ENCODE measurements at places on chromosomes 2 and 18.

DNA sequence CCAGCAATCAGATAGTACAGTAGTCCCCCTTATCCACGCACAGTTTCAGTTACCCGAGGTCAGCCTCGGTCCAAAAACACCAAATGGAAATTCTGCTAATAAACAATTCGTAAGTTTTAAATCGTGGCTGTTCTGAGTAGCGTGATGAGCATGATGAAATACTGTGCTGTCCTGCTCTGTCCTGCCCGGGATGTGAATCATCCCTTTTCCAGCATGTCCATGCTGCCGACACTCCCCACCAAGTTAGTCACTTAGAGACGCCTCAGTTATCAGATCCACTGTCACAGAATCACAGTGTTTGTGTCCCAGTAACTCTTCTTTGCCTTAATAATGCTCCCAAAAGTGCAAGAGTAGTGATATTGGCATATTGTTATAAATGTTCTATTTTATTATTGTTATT is 62.1 kb downstream of the MEX3C start:
- no peak for DNase-seq

- no peak for DNase-seq
Observed at GRCh38 chr2:30161929-30162706, 15.3 kb downstream of the YPEL5 start.

DNA sequence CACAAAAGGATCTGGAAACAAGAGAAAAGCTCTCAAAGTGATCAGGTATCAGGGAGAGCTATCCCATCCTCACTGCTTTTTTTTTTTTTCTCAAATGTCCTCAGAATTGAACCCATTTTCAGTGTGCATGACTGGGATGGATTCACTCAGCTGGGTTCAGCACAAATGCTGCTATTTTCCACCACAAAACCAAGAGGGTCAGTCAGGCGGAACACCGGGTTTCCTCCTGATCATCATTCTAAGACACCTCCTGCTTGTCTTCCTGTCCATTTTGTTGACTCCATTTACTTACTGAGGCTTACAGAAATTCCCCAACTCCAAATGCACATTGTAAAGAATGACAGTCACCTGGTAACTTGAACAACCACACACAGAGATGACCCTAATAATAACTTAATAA is 39.9 kb downstream of the CYRIA start:
- DNase-seq: no peak

DNA sequence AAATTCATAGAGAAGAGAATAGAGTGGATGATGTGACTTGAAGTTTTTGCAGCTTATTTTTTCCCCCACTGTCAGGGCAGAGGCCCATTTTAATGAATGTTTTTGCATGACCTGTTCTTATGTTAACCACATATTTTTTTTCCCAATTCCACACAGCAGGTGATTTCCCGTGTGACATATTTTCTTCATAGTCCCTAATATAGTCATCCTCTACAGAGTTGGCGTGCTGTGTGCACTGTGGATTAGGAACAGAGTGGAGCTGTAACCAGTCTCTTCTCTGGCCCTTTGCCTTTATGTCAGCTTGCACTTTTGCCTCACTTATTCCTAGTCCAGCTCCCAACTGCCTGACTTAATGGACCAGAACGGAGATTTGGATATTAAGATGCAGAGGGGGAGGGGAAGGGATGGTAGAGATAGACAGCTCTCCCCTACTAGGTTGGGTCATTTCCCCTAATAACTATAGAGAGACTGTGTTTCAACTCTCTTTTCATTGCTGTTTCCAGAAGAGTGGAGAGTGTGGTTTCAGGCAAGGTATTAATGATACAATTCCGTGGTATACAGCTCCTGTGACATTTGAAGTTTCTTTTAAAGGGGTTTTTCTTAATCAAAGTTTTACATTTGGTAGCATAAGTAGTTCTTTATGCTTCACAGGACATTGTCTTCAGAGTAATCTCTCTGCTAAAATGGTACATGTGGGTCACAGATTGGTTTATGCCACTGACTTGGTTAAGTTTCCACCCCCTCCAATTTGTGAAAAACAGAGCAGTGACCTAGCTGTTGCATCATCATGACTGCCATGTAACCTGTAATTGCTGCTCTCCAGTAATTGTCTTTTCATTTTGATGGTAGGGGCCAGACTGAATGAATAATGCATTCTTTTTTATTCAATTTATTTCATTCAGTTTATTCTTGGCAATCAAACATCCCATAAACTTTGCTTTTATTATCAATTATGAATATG is 161.3 kb downstream of the HAUS1 start:
- no peak for DNase-seq

- DNase-seq: no peak
Observed at GRCh38 chr2:150981826-150982225, 279.8 kb downstream of the RBM43 start.

DNA sequence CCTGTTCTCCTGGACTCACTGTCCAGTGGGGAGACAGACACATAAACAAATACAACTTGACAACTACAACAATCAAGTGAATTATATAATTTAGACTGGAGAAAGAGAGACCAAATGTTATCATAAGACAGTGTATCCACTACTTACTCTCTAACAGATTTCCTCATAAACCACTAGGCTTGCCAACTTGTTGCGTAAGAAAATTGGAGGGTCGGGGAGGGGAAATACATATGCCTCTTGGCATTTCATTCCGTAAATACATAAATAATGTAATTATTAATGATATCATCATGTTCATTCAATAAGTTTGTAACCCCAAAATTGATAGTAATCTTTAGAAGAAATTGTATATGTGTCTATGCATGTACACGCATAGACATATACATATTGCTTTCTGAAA is 14.9 kb downstream of the RAB6D start:
- no peak for DNase-seq

GRCh38 chr18:46727177-46727576 is 29.7 kb downstream of the ST8SIA5 start:
- DNase-seq: no peak

GRCh38 chr2:8872821-8873432 is 35.5 kb upstream of the KIDINS220 start:
- DNase-seq: no peak

GRCh38 chr2:196233805-196234475 is 62.6 kb upstream of the STK17B start:
- no peak for DNase-seq

DNA sequence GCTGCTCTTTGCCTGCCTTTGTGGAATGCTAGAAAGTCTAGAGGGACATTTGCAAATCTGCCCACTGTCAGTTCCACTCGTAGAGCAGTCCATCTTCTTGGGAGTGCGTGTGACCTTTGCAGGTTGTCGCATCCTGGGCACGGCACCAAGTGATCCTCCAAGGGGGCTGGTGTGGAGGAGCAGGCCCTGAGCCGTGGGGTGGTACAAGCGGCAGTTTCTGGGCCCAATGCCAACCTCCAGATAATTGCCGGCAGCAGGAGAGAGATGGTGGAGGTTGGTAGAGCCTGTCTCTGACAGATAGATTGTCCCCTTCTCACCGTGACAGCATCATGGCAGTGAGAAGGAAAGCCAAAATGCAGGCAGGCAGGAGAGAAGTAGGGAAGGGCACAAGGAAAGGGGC is 150.7 kb upstream of the SLC14A2 start:
- DNase-seq: no peak

- DNase-seq: no peak
Observed at GRCh38 chr18:78666666-78667335, 312.8 kb upstream of the SALL3 start.

GRCh38 chr2:166627893-166628292 is 133.8 kb upstream of the SCN7A start:
- DNase-seq: no peak

DNA sequence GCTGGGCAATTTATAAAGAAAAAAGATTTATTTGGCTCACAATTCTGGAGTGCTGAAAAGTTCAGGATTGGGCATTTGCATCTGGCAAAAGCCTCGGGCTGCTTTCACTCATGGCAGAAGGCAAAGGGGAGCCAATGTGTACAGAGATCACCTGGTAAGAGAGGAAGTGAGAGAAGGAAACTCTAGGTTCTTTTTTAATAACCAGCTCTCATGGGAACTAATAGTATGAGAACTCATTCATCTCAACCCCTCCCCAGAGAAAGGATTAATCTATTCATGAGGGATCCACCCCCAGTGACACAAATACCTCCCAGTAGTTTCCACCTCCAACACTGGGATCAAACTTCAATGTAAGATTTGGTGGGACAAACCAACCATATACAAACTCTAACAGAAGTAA is 129.0 kb downstream of the EVA1A start:
- DNase-seq: no peak

DNA sequence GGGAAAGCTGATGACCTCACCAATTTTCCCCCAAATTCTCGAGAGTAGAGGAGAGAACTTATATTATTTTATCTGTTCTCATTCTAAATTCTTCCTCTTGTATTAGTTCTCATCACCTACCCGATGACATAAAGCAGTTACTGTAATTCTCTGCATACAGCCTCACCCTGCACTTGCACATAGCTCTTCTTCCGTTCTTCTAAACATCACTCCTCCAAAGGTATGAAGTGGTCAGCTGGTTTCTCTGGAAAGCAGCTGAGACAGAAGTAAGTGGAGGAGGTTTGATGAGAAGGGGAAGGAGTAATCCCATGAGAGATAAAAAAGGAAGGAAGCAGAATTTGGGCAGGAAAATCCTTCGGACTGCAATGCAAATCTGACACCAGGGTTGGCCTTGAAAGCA is 39.0 kb downstream of the FBXO48 start:
- DNase-seq: no peak

- DNase-seq: no peak
Observed at GRCh38 chr2:162475661-162476060, 131.7 kb downstream of the GCA start.

- DNase-seq: no peak
Observed at GRCh38 chr2:64448041-64448426, 5.9 kb upstream of the LGALSL start.

GRCh38 chr18:10153924-10154752 is 240.3 kb downstream of the VAPA start:
- DNase-seq: no peak

- no peak for DNase-seq
Observed at GRCh38 chr2:186699742-186700141, 5.9 kb downstream of the FAM171B start.

- DNase-seq: no peak
Observed at GRCh38 chr2:231514951-231515297, 15.3 kb downstream of the NMUR1 start.

GRCh38 chr2:218149848-218150440 is 16.8 kb downstream of the CXCR1 start:
- no peak for DNase-seq

DNA sequence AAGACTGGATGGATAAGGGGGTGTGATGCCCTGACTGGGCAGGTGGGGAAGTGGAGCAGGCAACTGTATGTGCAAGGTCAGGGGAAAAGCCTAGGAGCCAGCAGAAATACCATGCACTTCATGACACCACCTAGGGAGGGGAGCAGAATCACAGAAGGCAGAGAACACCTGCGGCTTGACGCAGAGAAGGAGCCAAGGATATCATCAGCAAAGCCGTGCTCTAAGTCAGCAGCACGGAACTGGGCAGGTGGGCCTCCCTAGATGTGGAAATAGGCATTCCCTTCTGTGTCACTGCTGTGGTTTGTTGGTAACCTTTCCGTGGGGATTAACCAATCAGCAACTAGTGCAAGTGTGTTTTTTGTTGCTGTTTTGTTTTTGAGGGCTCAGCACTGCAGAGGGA is 41.3 kb downstream of the HDLBP start:
- no peak for DNase-seq

GRCh38 chr2:181724662-181725061 is 44.3 kb upstream of the NEUROD1 start:
- DNase-seq: no peak

DNA sequence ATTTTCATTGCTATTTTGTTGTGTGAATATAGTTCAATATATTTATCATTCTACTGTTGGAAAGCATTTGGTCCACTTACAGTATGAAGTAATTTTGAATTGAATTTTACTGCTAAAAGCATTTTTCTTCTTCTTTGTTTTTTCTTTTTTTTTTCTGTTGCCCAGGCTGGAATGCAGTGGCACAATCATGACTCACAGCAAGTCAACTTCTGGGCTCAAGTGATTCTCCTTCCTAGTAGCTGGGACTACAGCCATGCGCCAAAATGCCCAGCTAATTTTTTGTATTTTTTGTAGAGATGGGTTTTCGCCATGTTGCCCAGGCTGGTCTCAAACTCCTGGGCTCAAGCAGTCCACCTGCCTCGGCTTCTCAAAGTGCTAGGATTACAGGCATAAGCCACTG is 2.4 kb upstream of the ETAA1 start:
- no peak for DNase-seq

DNA sequence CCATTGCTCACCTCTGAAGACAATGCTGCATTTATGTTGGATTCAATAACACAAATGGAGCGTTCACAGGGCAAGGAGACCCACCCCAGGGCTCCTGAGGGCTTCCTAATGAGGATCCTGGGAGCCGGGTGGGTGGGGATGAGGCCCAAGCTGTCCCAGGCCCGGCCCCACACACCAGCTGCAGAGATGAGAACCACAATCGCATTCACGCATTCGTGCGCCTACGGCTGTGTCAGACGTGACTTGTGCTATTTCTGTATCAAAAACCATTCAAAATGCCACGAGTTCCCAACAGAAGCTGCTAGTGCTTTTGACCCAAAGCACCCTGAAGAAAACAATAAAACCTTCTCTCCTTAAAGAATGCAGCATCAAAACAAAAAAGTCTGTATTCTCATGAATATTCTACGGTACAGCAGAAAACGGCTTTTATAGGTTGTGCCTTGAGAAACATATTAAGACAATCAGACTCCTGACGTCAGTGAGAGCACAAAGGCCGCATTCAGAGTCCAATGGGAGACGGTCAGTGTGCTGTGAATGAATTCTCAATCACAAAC is 205.4 kb downstream of the HDAC4 start:
- DNase-seq: no peak

DNA sequence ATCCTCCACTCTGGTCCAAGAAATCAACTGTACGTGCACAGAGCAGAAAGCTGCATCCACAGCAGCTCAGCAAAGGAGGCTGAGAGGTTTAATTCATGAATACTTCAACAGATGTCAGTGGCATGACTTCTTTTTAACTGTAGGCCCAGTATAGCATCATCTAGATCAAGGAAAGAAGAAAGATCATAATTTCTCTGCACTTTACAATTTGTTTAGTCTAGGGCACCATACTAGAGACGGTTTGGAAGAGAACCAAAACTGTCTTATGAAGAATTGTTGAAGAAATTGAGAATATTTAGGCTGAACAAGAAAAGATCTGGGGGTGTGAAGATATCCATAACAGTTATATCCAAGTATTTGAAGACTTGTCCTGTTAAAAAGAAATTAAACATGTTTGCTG is 30.5 kb upstream of the MAP3K20 start:
- DNase-seq: no peak

DNA sequence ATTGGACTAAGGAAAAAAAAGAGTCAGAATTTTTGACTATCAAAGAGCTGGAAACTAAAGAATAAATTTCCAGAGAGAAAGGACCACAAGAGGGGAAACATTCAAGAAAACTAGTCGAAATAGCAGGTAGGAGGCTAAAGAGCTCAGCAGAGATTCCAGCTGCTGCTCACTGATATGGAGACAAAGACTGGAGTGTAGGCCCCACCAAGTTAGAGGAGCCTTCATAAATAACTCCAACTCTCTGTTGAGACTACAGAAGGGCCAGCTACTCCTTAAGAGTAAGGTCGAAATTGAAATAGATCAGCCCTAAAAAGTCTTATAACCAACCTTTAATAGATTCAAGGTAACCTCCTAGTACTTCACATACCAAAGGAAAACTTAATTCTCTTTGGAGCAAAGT is 31.1 kb downstream of the SS18 start:
- no peak for DNase-seq

Data from activated naive CD4-positive, alpha-beta T cell (primary cell).